ENCODE measurements at places on chromosomes 13 and 19. TPM values are rescaled to one million over a fixed set of nuclear protein-coding genes. Genes with fewer than 3 reads are reported as not detected.

CCDC9 gene
- 15.4 TPM for total RNA-seq

STX10 gene
- 27.4 TPM for total RNA-seq

SYNE4 gene
- 0.41 TPM for total RNA-seq

KRTDAP gene
- total RNA-seq, result not detected

DNA sequence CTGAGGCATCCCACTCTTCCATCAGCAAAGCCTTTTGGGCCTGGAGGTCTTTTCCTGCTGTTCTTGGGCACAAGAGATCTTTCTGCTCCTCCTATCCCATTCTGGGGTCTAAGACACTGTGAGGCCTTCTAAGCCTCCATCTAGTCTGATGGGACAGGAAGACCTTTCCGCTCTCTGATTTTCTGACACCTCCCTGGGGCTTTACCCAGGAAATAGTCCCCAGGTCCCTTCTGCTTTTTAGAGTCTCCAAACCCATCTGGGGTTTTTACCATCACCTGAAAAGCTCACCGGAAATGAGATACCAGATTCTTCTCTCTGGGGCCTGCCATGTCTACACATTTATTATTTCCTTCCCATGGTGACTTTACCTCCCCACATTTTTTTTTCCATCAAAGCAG is 21.1 kb downstream of the CLEC17A start:
- ATAC-seq, result no peak

GRCh38 chr13:35768073-35768472 is 291.6 kb upstream of the MAB21L1 start:
- ATAC-seq, result no peak

- ATAC-seq, result no peak
Measured at GRCh38 chr19:42370626-42371175, 19.4 kb downstream of the CNFN start.

DNA sequence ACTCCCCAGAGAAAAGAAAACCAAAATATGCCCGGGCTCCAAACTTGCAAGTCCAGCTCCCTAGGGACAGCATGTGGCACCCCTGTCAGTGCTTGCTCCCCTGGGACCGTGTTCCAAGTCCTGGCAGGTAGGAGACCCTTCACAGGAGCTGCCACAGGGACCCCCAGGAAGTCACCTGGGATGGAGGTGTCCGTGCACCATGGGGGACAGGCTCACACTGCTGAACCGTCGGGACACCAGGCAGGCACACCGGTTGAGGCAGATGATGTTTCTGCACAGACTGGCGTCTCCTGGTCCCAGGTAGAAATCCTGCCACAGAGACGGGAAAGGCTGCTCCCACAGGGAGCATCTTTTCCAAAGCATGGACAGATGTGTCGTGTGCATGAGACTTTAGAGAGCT is 11.7 kb upstream of the PROZ start:
- no peak for ATAC-seq

DNA sequence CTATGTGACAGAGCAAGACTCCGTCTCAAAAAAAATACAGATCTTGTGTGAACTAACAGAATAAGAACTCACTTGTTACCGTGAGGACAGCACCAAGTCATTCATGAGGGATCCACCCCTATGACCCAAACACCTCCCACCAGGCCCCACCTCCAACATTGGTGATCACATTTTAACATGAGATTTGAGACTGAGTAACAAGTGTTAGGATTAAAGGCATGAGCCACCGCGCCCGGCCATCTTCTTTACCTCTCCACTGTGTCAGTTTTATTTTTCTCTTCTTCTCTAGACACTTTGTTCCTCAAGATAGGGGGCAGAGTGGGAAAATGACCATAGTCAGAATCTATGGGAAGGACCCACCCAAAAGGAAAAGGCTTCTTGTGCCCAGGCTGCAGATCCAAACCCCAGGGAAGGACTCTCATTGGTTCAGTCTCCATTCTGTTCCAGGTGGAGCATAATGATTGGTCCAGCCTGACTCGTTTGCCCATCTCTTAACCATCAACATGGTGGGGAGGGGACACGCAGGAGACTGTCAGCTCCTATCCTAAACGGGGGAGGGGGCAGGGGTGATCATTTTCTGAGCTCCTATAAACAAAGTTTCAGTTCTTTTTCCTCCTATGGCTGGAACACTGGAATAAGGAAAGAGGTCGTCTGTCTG is 1.3 kb upstream of the CALM3 start:
- no peak for ATAC-seq

DNA sequence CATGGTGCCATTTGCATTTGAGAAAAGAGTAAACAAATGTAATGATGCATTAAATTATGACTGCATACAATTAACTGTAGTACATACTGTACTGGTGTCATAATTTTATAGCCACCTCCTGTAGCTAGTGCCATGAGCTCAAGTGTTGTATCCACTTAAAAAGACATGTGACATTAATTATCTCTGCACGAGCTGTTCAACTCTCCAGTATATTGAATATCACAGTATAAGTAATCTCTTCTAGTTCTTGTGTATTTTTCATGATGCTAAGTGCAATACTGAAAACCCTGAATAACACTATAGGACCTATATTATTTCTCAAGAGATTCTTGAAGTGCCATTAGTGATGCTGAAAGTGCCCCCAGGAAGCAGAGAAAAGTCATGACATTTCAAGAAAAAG is 387.3 kb downstream of the PCDH17 start:
- no peak for ATAC-seq

GRCh38 chr13:114259374-114259773 is 22.0 kb upstream of the UPF3A start:
- ATAC-seq, result no peak

DNA sequence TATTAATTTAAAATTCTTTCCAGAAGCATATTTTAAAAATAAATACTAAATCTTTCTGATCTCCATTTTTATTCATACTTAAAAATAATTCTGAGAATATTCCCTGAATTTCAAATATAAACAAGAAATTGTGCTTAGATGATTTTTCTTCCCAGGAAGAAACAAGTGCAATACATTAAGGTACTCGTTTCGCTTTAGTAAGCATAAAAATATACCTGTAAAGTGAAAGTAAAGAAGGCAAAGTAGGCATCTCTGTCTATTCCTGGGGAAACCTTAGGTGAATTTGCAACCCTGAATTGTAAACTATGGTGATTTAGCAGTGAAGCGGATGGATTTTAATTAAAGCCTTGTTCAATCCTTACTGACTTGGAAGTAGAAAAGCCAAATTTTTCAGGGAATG is 354.2 kb downstream of the DIAPH3 start:
- ATAC-seq, result no peak

DNA sequence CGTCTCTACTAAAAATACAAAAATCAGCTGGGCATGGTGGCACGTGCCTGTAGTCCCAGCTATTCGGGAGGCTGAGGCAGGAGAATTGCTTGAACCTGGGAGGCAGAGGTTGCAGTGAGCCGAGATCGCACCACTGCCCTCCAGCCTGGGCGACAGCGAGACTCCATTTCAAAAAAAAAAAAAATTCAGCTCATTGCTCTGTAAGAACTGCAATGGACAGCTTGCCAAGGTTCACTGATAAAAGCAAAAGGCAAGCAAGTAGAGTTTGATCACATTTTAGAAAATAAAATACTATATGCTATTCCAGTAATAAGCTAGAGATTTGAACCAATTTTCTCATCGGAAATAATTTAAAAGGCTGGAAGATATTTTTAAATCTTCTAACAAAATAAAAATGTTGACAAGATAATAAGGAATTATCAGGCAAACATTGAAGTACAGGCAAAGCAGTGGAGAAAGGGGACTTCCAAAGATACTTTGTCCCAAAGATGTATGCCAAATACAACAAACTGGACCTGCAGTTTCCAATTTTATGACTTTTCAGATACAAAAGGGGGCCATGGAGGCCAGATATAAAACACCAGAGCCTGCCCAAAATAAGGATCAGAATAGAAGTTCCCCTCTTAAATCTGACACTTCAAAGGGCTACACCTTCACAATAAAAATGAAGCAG is 29.6 kb downstream of the SLC6A16 start:
- ATAC-seq, result no peak

DNA sequence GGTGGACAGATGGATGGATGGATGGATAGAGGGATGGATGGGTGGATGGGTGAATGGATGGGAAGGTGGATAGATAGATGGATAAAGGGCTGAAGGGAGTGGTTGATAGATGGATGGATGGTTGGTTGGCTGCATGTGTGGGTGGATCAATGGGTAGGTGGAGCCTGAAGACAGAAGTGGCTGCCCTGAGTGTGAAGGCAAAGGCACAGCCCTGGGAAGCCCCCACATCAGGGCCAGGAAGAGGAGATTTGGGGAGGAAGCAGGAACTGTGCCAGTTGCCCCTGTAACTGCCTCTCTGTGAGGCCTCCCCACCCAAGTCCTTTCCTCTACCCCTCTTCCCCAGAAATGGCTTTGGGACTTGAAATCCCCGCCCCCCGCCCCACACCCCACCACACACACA is 43.4 kb upstream of the NFIC start:
- no peak for ATAC-seq

DNA sequence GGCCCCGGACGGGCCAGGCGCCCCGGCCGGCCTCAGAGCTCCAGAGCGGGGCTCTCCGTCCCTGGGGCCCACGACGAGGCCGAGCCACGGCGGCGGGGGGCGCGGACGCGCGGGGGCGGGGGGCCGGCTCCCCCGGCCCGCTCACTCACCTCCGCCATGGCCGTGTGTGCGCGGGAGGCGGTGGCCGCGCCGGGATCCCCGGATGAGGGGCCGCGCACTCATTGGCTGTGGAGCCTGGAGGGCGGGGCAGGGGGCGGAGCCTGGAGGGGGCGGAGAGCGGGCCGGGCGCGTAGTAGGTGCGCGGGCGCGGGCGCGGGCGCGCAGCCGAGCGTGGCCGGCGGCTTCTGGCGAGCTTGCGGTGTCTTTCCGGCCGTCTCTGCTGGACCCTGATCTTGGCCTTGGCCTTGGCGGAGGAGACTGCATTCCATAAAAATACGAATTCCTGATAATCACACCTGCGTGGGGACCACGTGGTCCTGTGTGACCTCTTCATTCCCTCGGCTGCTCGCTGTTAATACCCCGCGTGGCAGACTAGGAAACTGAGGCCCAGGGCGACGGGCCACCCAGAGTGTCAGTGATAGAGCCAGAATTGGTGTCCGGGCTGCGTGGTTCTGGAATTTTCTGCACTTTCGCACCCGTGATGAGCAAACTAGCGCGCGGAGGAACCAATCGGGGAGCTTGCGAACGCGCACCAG is at the start of gene MIER2:
TSS of gene MIER2 (minus strand) at position 172 of the 695 bp plus-strand sequence. CDS start at position 158, 14 bp downstream.
- ATAC-seq, result peak; percentile 93

DNA sequence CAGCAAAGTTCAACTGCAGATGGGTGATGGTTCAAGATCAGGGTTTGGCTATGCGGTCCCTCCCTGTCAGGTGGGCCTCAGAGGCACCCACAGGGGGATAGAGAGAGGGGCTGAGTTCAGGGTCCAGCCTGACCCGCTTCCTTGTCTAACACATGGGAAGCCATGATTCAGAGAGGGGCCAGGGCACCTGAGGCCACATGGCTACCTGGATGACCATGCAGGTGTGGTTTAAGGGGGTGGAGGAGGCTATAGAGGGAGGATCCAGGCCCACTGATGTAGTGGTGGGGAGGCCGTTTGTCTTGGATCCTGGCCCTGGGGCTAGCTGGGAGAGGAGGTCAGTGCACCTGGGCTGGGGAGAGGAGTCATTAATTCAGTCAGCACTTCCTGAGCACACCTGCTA is 56.7 kb downstream of the ZNF536 start:
- ATAC-seq, result no peak

- no peak for ATAC-seq
Measured at GRCh38 chr19:19937403-19937802, 36.7 kb downstream of the ZNF93 start.

GRCh38 chr13:67133476-67133875 is 96.7 kb downstream of the PCDH9 start:
- no peak for ATAC-seq

DNA sequence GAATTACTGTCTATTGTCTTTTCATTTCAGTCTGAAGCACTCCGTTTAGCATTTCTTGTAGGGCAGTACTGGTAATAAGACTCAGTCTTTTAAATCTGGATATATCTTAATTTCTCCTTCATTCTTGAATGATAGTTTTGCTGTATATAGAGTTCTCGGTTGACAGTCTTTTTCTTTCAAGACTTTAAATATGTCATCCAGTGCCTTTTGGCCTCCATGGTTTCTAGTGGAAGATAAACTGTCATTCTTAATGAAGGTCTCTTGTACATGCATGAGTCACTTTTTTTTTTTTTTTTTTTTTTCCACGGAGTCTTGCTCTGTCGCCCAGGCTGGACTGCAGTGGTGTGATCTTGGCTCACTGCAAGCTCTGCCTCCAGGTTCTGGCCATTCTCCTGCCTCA is 27.2 kb upstream of the ZDHHC20 start:
- no peak for ATAC-seq

- ATAC-seq, result no peak
Measured at GRCh38 chr13:45422731-45423292, 4.6 kb upstream of the SLC25A30 start.

GRCh38 chr19:56839652-56840450 is 675 bp downstream of the PEG3 start:
- ATAC-seq, result no peak

DNA sequence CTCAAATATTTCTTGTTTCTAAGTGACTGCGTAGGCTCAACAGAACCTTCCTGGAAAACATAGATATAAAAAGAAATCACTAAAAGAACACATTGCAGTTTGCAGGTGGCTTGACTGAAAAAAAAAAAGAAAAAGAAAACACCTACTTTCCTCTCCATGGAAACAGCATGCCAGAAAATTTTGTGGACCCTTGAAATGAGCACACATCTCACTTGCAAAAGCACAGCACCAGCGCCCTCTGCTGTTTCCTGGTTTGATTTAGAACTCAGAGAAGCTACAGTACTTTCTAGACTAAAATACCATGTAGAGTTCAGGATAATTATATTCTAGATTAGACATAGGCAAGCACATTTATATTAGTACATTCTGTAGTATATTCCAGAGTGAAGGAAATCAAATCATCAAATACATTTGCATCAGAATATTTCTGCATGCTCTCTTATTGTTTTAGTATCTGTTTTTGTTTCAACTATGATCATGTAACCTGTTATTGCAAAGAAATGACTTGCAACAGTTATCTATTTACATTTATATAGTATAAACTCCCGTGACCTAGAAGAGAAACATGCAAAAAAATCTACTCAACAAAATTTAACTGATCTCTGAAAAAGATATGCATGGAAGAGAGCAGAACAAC is 22.3 kb upstream of the XPO4 start:
- peak; percentile 73 for ATAC-seq

DNA sequence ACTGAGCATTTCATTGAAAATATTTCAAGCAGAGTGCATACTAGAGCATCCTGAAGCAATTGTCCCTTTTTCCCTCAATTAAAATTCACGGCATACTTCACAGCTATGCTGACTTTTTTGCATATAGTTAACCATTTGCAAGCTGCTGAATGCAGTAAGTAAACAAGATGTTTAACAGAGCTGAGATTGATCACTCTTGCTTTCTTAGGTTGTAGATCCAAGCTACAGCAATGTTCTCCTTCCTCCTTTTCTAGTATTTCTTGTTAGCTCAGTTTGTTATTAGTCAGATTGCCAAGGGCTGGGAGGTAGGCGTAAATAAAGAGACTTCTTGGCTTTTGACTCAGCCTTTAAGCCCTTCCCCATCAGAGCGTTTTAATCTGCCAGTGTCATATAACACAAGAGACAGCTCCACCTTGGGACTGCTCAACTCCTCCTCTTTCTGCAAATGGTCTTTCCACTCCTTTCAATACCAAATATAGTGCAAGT is at the start of gene SLITRK6:
TSS of gene SLITRK6 (minus strand) at position 323 of the 486 bp plus-strand sequence. CDS start 2,911 bp downstream, outside the sequence.
- ATAC-seq, result peak; percentile 95
